Caudate nucleus (tissue), 63 donors: ENCODE measurements at places on chromosomes 4 and X.

DNA sequence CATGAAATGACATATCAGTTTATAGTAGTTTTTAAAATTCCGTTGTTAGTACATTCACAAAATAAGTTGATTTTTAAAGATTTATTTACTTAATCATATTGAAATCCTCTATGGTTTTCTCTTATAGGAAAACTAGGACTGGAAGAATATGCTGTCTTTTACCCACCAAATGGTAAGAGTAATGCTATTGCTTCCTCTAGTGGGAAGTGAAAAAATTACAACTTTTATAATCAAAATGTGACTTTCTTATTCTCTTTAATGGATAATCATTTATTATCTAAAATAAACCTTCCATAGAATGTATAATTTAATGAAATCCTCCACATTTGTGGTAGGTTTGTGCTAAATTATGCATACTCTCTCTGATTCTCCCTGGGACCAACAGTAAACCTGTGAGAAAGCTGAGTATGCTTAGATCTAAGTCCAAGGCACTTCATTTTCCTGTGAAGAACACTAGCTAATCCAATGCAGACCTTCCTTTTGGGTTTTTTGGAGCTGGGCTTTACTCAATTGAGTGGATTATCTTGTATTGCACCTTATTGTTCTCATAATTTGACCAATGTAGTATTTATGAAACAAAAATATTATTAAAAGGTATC lies 136.2 kb downstream of the TBC1D19 start:
- DNase-seq = no peak

- DNase-seq = no peak
These were observed 935.2 kb downstream of the PCDH7 start for GRCh38 chr4:31655328-31655727.

DNA sequence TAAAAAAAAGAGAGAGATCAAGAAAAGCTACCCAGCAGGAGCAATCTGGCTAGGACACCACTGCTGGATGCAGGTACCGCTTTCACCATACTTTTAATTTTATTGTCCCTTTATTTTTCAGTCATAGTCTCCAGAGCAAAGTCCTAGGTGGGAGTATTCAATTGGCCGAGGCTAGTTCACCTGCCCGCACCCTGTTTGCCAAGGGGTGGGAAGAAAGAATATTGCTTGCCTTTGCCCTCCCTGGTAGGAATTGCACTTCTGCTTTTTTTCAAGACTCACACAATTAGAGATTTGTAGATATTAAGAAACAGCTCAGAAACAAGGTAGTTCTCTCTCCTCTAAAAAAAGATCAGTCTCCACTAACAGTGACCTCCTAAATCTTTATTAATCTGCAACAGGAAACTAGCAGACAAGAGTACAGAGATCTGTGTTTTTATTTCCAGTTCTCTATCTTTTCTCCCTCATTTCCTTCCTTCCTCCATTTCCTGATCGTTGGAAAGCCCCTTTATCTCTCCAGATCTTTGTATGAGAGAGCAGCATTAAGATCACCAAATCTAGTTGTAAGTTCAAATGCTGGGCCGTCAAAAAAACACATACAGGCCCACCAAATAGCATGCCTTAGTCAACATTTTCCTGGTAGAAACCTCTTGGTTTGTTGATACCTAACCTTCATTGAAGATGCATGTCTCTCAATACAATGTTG lies 9.4 kb upstream of the RPGR start:
- no peak for DNase-seq

- no peak for DNase-seq
These were observed 82.1 kb downstream of the TASL start for GRCh38 chrX:30495468-30495867.

DNA sequence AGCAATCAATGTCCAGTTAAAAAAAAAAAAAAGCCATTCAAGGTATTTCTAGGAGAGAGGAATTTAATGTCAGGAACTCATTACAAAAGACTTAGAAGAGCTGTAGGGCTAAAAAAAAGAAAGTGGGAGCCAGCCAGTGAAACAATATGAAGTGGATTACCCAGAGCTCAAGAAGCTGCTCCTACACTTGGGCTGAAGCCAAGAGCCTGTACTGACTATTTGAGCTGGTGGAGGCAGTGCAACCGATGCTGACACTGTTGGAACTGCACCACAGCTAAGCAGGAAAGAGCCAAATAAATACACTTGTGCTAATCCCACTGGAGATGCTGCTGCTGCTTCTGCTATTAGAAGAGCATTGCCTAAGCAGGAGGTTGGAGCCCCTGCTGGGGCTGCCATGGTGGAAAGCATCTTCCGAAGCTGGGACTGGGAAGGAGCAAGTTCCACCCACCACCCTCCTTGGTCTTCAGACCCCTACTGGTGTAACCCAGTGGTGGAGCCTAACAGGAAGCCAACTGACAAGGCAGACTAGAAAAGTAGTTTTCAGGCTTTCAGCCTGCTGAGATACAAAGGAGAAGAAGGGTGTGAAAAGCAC lies 65.4 kb downstream of the CXXC4 start:
- no peak for DNase-seq

DNA sequence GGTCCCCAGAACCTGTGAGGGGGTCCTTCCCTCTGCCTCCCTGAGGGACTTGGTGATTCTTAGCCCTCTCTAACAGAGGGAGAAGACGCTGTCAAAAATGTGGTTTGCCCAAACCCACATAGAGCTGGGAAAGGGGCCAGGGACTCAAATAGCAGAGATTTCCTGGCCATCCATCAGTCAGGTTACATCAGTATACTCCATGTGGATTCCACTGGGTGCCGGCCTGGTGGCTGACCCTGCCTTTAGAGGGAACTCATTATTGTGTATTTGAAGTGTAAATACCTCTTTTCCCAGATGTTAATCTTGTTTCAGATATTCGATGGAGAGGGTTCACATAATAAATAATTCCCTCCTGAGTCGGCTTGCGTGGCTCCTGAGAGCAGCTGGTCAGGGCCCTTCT lies 130.3 kb downstream of the TBL1X start:
- DNase-seq = no peak

- no peak for DNase-seq
These were observed 287.4 kb downstream of the CHIC1 start for GRCh38 chrX:73850124-73851013.

- no peak for DNase-seq
These were observed 18.8 kb upstream of the TBC1D8B start for GRCh38 chrX:106783716-106784115.

DNA sequence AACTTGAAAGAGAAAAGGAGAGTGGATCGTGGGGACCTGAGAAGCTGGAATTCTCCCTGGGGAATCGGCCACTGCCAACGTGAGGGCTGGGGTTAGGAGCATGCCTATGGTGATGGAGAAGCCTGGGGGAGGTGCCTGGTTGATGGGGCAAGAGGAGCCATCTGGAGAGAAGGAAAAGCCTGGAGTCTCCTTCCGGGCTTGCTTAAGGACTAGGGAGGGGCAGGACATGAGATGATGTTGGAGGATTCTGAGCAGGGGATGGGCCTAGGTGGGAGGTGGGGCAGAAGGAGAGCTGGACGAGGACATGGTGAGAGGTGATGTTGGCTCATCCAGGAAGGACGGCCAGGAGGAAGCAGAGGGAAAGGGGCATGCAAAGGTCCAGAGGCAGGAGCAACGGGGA lies 35.0 kb upstream of the GYG2 start:
- DNase-seq = no peak

DNA sequence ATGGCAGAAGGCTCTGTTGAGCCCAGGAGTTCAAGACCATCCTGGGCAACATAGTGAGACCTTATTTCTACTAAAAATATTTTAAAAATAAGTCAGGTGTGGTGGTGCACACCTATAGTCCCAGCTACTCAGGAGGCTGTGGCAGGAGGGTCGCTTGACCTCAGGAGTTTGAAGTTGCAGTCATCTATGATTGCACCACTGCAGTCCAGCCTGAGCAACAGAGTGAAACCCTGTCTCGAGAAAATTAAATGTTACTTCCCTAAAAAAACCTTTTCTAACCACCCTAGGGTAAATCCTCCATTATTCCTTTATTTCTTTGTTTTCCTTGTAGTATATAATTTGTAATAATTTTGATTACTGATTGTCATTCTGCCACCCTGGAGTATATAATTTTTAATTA lies 7.9 kb downstream of the FAM200B start:
- no peak for DNase-seq

- DNase-seq = no peak
These were observed 852.7 kb upstream of the SLIT2 start for GRCh38 chr4:19399001-19399400.

DNA sequence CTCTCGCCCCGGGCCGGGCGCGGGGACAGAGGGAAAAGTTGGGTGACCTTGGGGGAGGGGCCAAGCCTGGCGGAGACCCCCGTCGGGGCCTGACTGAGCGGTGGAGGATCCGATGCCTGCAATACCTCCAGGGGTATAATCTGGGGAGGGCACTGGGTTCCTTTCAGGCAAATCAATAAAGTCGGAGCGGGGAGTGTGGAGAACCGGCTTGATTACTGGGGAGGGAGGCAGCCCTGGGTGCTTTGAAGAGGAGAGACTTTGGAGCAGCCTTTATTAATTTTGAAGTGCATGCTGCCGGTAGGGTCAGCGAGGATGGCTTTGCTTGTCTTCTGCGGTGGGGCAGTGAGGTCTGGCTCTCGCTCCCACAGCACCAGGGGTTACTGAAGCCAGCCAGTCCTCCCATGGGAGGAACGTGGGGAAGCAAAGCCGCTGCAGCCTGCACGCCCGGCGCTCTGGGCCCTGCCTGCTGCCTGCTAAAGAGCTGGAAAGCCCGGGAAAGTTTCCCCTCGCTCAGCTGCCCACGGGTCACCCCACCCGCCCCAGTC lies 403 bp upstream of the LGI2 start:
- DNase-seq = no peak

GRCh38 chr4:7584098-7584497 lies 149.4 kb upstream of the PSAPL1 start:
- no peak for DNase-seq

- no peak for DNase-seq
These were observed 31.4 kb upstream of the ADH1C start for GRCh38 chr4:99383833-99384392.

DNA sequence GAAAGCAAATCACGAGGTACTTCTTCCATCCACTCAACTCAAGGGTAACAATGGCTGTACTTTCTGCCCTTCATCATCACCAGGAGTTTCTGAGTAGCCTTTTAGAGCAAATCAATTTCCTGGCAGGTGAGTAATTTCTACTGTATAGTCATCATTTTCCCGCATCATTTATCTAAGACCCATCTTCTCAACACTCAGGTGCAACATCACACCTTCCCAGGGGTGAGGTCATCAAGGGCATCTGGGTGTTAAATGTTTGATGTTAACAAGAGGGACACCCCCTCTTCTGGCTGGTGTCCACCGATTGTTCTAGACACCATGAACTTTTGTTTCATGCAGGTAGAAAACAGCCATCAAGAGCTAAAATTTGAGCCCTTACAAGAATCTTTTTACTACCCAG lies 313.4 kb upstream of the MAGEB2 start:
- DNase-seq = no peak

GRCh38 chr4:183416879-183417755 lies 27.3 kb upstream of the CDKN2AIP start:
- DNase-seq = no peak

DNA sequence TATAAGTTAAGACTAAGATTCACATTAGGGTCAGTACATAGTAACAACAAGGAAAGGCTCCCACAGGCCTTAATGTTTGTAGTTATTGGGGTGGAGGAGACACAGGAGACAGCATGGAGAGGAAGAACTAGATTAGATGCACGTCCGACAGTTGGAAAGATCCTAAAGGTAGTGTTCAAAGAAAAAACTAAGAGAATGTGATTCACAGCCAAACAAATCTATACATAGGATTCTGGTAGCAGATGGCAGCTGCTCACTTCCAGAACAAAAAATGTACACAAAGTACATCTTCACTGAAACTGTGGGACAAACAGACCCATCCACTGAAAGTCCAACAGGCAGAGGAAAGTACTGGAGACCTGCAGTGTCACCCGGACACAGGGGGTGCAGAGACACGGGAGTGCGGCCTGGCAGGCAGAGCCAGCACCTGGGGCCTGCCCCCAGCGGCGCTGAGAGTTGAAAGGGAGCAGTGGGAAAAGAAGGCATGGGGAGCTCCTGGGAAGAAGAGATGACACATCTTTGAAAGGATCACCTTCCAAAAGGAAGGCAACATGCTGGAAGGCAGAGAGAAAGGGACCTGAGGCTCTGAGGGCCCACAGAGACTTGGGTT lies 40.0 kb downstream of the NELFA start:
- DNase-seq = no peak

DNA sequence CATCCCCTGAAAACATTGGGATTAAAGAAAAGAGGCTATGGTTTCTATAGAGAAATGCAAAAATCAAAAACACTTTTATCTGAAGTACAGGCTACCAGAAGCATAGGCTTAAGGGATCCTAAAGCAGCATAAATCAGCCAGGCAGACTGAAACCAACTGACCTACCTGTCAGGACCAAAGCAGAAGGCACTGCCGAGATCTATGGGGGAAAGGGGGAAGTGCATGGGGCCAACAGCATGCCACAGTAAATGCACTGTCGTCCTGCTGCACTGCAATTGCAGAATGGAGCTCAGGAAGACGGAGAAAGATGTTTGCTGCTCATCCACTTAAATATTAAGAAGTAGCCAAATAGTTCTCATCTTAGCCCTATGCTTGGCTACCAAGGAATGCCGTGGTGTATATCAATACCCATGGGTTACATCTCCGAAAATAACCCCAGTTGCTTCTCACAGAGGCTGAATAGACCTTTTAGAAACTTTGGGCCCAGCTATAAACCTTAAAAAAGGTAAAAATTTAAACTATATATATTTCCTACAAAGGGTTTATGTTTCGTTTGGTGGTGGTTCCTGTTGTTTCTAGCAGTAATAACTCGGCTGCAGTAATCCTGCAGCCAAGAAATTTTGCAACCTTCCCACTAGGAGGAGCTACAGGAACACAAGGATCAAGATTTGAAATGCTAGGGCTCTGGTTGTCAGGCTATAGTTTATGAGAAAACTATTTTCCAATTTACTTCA lies 312.2 kb upstream of the DIAPH2 start:
- no peak for DNase-seq

- no peak for DNase-seq
These were observed 1025.0 kb upstream of the PCDH10 start for GRCh38 chr4:132123870-132124623.

DNA sequence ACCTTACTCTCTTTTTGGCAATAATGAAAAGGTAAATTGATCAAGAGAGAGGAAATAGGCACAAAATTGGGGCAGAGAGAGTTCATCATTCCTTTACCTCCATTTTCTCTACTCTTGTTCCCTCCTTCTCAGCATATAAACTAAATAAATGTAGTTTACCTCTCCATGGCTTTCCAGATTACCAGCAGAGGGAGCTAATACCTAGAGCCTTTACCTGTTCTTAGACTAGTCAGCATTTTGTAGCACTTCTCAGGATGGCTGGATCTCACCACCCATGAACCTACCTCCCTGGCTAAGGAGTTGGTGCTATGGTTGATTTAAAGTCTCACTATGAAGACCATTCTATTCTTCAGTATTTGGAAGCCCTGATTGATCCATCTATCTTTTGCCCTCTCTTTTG lies 15.7 kb downstream of the OFD1 start:
- no peak for DNase-seq

GRCh38 chr4:26323821-26324220 lies 3.0 kb downstream of the RBPJ start:
- no peak for DNase-seq

DNA sequence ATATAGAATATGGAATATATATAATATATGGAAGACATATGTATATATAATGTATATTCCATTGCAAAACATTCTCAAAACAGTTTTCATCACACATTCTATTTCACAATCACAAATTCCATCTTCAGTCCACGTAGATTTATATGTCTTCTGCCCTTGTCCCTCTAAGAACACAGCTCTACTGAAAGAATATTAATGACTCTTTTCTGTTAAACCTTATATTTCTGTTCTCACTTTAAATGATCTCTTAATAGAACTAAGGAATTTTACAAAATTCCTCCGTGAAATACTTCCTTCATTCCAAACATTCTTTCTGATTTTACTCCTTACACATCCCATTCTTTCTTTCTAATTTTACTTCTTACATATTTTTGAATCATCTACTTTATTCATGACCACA lies 1043.1 kb upstream of the PABPC4L start:
- DNase-seq = no peak
